ENCODE measurements at places on chromosomes 4 and X. TPM values are rescaled to one million over a fixed set of nuclear protein-coding genes. Genes with fewer than 3 reads are reported as not detected.

Gene SHISA3
- total RNA-seq, result 0.42 TPM

Gene CXCL1
- not detected for total RNA-seq

Gene SATL1
- not detected for total RNA-seq

Gene ARFIP1
- 22.2 TPM for total RNA-seq

Gene FRAS1
- 18.7 TPM for total RNA-seq

Gene RHOXF2
- total RNA-seq, result not detected

Gene RTL9
- 1.8 TPM for total RNA-seq

Gene TRAM1L1
- total RNA-seq, result 6.5 TPM

Gene GPR50
- total RNA-seq, result 0.42 TPM

Gene MAGEC1
- not detected for total RNA-seq

Gene MAGEB17
- total RNA-seq, result not detected

Gene LANCL3
- total RNA-seq, result 1.1 TPM

Gene CENPVL1
- total RNA-seq, result not detected

Gene PGM2
- 8.8 TPM for total RNA-seq

Gene VCX3A
- total RNA-seq, result not detected

Gene IL1RAPL1
- 0.66 TPM for total RNA-seq

Gene CABS1
- not detected for total RNA-seq

Gene RBMXL3
- total RNA-seq, result not detected

Gene NUP62CL
- total RNA-seq, result 1.6 TPM

Gene ESX1
- not detected for total RNA-seq

Gene CYP2U1
- total RNA-seq, result 4.4 TPM

Gene SLC2A9
- not detected for total RNA-seq

Gene UBA6
- total RNA-seq, result 85.7 TPM

Gene PCSK1N
- 127 TPM for total RNA-seq

Gene FAM184B
- not detected for total RNA-seq

Gene CXXC4
- 21.8 TPM for total RNA-seq

Gene ENOX2
- total RNA-seq, result 15.4 TPM

Gene VCX3B
- total RNA-seq, result not detected

Gene RAI2
- total RNA-seq, result 1.4 TPM

Gene CFP
- total RNA-seq, result 0.49 TPM

Gene CLDN22
- not detected for total RNA-seq

Gene FGFR3
- total RNA-seq, result 11.3 TPM

Gene LAS1L
- total RNA-seq, result 45.1 TPM

Gene DCLK2
- 36.8 TPM for total RNA-seq

Data from glutamatergic neuron (in vitro differentiated cells).